CD8-positive, alpha-beta memory T cell (primary cell): ENCODE measurements at places on chromosomes 16 and 17.

- no peak for DNase-seq
Observed at GRCh38 chr16:87421003-87421912, 29.1 kb downstream of the MAP1LC3B start.

GRCh38 chr16:3157229-3158025, 22.6 kb downstream of the ZNF213 start:
- DNase-seq: peak; percentile 65

- no peak for DNase-seq
Observed at GRCh38 chr16:14172200-14172809, 101.2 kb downstream of the MRTFB start.

DNA sequence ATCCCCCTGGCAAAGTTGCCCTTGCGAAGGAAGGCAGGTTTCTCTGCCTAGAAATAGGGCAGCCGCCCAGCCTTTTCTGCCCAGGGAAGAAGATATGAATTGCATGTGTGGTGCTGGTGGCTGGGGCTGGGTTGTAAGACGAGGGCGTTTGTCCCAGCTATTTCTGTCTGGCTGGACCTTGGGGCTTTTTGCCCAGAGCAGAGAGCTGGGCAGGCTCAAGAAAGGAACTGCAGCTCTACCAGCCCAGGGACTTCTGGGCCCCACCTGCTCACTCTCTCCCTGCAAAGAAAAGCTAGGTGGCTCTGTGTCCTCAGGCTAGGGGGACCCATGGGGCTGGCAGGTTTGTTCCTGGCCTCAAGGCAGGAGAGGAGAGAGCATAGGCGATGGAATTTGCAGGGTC, 586 bp downstream of the CACNG1 start:
- DNase-seq: no peak

GRCh38 chr17:63984651-63985386, 12.1 kb upstream of the SCN4A start:
- DNase-seq: peak; percentile 59

DNA sequence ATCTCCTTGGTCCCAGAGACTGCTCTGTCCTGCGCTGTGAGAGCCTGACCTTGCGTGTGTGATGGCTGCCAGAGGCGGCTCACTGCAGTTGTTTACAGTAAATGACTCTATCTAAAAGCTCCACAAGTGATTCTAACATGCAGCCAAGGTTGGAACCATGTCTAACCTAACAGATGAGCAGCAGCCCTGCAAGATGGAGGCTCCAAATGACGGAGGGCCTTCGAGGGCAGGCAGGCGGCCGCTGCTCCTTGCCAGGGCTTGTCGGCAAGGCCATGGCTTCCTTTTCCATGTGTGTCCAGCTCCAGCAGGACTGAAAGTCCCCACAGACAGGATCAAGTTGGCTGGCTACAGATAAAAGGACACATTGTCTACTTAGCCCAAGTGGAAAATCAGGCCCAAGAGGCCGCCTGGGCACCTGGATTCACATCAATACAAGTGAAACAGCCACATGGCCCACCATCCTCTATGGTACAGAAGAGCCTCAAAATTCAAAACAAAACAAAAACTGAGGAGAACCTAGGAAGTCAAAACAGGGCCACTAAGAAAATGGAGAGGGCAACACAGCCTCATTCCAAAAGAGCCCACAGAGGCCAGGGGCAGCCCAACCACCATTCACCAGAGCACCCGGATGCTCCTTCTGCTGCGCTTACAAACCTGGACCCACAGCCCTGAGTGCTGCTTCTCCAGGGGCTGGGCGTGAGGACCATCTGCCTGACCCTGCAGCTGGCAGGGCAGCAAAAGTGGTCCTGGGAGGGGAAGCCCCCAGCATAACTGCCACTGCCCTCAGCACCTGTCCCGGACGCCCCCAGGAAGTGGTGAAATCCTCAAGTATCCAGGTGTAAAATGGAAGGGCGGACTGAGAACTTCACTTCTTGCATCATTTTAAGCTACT, 65.0 kb downstream of the AMFR start:
- no peak for DNase-seq

- DNase-seq: peak; percentile 40
Observed at GRCh38 chr17:79612468-79613194, 1.8 kb upstream of the RBFOX3 start.

- peak; percentile 61 for DNase-seq
Observed at GRCh38 chr17:31558748-31559583, 167.5 kb downstream of the RAB11FIP4 start.

- DNase-seq: no peak
Observed at GRCh38 chr17:66813296-66813695, 21.6 kb upstream of the CACNG5 start.

DNA sequence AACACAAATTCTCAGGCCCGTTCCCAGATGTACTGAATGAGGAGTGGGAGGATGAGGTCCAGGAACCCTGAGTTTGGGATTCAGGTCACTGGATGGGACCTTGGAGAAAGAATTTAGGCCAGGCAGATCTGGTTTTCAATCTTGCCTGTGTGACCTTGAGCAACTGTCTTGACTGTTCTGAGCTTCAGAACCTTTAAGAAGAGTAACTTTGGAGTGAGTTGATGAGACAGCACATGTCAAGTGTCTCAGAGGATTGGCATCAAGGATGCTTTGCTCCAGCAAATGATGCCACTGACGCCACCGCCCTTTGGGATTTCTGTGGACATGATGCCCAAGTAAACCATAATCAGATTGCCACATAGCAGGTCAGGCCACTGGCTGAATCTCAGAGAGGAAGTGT, 56.2 kb upstream of the DNAJA2 start:
- DNase-seq: no peak

- no peak for DNase-seq
Observed at GRCh38 chr16:78142788-78143187, 43.3 kb downstream of the WWOX start.

- no peak for DNase-seq
Observed at GRCh38 chr17:27609611-27610303, 21.2 kb upstream of the LGALS9 start.

- no peak for DNase-seq
Observed at GRCh38 chr16:50012182-50012581, 12.8 kb upstream of the CNEP1R1 start.

- DNase-seq: peak; percentile 54
Observed at GRCh38 chr17:39239640-39240314, 14.0 kb upstream of the STAC2 start.

DNA sequence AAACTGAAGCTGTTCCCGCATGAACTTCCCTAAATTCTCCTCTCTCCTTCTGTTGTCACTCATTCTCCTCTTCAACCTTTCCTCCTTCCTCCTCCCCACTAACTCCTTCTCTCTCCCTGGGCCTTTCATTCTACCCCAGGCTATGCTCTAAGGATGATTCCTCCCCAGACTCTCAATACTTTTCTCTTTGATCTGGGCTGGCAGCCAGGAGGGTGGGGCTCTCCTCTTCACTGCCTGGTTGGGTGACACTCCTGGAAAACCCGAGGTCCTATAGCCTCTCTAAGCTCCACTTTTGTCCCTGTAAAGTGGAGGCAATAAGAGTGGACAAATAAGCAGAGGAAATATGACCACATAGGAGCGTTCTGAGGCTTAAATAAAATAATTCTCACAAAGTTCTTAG, 46.2 kb downstream of the HSD17B2 start:
- DNase-seq: no peak

GRCh38 chr16:85453703-85454102, 159.4 kb upstream of the GSE1 start:
- no peak for DNase-seq
